Activated CD8-positive, alpha-beta T cell treated with anti-CD3 and anti-CD28 coated beads for 36 hours (primary cell): ENCODE measurements at places on chromosomes 1 and 21. TPM values are rescaled to one million over a fixed set of nuclear protein-coding genes. Genes with fewer than 3 reads are reported as not detected.

DNA sequence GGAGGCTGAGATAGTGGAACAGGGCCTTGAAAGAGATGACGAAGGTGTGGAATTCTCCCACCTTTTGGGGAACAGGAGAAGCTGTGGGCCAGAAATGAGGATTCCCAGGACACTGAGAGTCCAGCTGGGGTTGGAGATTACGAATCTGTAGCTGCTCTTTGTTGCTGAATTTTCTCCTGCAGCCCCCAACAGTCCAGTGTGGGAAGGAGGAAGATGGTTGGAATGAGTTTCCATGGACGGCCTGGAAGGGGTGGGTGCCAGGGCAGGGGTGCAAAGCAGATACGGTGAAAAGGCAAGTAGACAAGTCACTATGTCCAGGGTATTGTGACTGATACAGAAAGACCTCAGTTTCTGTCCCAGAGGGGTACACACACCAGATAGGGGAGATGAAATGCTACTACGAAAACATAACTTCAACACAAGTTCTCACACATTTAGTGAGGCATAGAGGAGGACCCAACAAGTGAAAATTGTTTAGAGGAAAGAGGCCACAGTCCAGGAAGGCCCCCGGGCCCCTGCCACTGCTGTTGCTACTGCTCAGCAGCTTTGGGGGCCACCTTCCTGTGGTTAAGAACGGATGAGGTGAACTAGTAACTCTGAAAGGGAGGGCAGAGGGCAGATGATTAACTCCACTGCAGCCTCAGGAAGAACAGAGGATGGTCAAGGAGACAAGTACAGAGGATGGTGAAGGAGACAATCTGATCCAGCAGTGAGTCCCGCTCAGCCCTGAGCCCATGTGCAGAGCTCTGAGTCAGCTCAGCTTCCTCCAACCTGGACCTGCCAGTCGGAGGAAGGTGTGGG, 7.3 kb downstream of the CD244 start:
- DNase-seq: peak; percentile 76

GRCh38 chr1:110060034-110060661, 10.3 kb downstream of the ALX3 start:
- peak; percentile 84 for DNase-seq

ATAD3C gene
- 0.99 TPM for total RNA-seq

PBX1 gene
- total RNA-seq: not detected
